HEK293T (cell line): ENCODE measurements at places on chromosomes 2 and 18.

DNA sequence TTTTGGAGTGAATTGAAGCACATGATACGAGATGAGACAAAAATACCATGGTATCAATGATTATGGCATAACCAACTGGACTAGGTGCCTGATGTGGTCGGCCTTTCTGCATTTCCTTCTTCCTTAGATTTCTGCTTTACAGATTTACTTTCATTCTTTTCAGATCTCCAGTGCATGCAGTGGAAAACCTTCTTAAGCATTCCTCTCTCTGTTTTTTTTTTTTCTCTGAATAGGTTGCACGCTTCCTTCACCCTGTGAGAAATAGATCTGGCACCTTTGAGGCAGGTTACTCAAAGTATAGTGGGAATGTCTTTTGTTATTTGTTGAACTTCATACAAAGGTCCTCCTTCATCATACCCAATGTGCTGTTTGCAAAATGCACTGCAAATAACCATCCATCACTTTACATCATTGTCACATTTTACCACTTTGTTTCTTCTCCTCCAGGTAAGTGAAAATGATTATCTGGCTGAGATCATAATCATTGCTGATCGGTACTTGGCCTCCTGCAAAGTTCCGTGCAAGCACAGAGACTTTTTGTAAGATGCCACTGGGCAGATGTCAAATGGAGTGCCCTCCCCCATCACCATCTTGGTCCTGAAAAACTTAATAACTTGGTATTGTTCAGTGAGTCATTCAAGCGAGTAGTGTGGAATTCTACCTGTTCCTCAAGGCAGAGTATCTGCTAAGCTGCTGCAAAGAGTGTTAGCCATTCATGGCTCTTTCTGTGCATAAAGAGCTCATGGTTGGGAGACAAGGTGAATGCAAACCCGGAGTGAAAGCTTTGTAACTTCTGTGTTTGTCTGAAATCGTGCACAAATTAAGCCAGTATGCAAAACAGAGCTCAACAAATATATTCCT is 30.0 kb upstream of the KLHL14 start:
- DNase-seq: no peak

GRCh38 chr2:124983595-124983994 is 958.5 kb downstream of the CNTNAP5 start:
- DNase-seq: no peak

GRCh38 chr2:54373855-54374254 is 82.3 kb upstream of the SPTBN1 start:
- no peak for DNase-seq

GRCh38 chr18:35045806-35046205 is 4.6 kb downstream of the MAPRE2 start:
- DNase-seq: no peak

- DNase-seq: no peak
These were observed 72.9 kb downstream of the PKP4 start for GRCh38 chr2:158529379-158530259.

- DNase-seq: no peak
These were observed 73.3 kb downstream of the NDUFA10 start for GRCh38 chr2:239951825-239952224.

- DNase-seq: no peak
These were observed 886 bp upstream of the STK25 start for GRCh38 chr2:241509155-241509784.

DNA sequence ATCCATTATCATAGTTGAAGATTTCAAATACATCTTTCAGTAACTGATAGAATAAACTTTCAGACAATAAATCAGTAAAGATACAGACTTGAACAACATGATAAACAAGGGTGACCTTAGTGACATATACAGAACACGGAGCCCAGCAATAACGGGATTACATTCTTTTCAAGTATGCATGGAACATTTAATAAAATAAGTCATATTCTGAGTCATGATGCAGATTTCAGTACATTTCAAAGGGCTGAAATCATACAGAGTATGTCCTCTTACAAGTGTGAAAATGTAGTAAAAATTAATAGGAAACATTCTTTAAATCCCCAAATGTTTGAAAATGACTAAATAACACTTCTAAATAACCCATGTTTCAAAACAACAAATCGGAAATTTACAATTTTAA is 17.2 kb upstream of the KLHL29 start:
- DNase-seq: no peak

DNA sequence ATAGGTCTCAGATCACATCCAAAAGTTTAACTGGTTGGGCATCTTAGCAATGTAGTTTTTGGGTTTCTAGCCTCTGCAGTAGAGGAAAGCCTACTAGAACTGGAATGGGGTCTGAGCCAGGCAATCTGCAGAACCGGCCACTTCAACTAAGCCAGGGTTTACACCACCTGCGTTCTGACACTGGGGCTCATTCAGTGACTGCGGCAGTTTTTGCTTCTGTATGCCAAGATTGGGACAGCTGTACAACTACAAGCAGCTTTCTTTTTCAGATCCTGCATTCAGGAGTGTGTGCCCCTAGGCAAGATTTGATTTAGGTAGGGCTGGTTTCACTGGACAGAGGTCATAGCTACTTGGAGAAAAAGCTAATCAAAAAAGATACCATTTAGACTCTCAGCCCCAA is 43.7 kb upstream of the IGFBP5 start:
- no peak for DNase-seq
